ENCODE measurements at places on chromosomes 16 and 17. TPM values are rescaled to one million over a fixed set of nuclear protein-coding genes. Genes with fewer than 3 reads are reported as not detected.

- DNase-seq: peak; percentile 61
These were observed 66.8 kb downstream of the RTN4RL1 start for GRCh38 chr17:1958134-1958881.

DNA sequence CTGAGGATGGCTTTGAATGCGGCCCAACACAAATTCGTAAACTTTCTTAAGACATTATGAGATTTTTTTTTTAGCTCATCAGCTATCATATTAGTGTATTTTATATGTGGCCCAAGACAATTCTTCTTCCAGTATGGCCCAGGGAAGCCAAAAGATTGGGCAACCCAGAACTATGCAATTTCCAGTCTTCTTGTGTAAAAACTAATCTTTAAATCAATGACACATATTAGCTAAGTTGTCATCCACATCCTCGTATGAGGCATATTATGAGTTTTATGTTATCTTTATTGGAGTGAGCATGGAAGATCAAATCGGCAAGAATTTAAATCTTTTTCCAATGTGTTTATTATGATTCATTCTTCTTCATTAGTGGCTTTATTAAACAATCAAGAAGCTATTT is 198.6 kb upstream of the HSBP1 start:
- no peak for DNase-seq

DNA sequence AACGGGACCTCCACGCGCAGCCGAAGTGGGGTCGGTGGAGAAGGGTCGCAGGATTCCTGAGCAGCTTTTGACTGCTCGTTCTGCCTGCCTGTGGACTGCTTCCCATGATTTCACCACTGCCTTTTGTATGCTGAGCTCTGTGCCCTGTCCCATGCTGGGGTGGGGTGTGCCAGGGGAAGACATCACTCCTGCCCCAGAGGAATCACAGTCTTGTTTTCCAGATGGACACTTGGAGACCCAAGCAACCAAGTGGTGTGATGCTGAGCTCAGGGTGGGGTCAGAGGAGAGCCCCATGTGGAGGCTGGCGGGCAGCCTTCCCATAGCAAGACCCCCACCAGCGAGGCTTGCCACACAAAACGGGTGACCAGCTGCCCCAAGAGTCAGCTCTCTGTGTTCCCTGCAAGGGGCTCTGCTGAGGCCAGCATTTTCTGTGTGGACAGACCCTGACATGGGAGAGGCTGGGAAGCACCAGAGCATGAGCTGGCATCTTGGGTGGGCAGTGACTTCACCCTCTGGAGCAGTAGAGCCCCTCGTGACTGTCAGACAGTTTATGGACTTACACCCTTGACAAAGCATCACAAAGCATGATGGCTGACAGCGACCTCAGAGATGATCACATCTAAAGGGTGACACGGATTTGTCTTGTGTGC is 111.9 kb downstream of the GNAO1 start:
- no peak for DNase-seq

DNA sequence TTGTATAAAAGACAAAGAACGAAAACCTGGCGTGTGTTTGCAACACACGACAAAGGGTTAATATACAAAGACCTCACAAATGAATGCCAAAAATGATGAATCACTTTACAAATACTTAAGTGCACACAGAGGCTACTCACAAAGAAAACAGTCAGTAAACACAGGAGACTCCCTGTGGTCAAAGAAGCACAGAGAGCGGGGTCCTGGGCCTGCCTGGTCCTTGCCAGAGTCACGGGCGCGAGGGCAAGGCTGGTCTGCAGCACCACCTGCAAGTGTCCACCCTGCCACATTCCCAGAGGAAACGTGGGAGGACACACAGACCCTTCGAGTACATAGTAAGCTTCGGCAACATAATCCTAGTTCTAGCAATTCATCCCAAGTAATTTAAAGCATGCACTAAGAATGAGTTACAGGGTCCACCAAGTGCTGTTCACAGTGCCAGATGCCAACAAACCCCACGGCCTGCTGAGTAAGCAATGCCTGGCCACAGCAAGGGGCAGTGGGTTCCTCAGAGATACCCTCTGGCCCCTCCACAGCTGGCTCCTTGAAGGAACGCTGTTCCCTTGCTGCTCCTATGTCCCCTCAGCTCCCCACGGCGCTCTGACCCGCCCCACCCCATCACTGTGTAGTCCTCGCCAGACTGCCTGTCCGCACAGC is 24.6 kb upstream of the FAAP100 start:
- DNase-seq: no peak

DNA sequence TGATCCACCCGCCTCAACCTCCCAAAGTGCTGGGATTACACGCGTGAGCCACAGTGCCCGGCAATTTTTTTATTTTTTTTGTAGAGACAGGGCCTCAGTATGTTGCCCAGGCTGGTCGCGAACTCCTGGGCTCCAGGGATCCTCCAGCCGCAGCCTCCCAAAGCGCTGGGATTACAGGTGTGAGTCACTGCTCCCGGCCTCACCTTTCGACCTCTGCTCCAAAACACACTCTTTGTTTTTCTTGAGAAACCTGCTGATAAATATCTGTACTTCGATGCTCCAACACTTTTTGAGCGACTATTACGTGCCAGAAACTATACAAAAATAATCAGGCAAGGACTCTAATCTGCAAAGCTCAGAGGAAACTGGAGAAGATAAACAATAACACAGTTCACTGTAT is 1.0 kb downstream of the MED1 start:
- DNase-seq: no peak

DNA sequence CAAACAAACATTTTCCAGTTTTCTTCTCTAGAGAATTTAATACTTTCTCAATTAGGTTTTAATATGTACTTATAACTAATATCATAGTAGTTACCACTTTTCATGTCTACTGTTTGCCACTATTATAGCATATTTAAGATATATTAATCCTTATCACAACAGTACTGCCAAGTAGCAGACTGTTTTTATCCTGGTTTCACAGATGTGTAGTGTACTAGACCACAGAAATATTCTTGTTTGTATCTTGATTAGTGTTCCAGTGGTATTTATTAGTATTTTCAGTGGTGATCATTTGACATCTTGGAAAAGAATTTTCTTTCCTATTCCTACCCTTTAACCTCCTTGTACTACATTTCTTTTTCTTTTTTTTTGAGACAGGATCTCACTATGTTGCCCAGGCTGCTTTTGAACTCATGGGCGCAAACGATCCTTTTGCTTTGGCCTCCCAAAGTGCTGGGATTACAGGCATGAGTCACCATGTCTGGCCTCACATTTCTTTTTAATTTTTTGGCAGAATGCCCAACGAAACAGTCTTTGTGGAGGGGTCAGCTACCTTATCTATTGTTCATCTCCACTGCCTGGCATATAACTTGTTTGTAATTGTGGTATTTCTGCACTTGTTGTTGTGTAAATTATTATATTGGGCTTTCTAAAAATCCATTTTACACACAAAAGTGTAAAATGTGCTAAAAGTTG is 27.2 kb downstream of the MAP2K4 start:
- no peak for DNase-seq

DNA sequence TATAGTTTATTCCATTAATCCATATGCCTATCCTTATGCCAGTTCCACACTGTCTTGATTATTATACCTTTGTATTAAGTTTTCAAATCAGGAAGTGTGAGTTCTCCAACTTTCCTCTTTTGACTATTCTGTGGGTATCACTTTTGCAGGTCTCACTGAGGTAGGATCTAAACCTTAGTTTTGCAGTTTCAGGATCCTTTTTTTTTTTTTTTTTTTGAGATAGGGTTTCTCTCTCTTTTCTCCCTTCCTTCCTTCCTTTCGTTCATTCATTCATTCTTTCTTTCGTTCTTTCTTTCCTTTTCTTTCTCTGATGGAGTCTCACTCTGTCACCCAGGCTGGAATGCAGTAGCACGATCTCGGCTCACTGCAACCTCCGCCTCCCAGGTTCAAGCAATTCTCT is 71.6 kb downstream of the CHD9 start:
- DNase-seq: no peak

GRCh38 chr17:41785091-41785858 is 1.2 kb downstream of the JUP start:
- no peak for DNase-seq

- no peak for DNase-seq
These were observed 32.7 kb downstream of the CDK5R1 start for GRCh38 chr17:32519228-32520103.

DNA sequence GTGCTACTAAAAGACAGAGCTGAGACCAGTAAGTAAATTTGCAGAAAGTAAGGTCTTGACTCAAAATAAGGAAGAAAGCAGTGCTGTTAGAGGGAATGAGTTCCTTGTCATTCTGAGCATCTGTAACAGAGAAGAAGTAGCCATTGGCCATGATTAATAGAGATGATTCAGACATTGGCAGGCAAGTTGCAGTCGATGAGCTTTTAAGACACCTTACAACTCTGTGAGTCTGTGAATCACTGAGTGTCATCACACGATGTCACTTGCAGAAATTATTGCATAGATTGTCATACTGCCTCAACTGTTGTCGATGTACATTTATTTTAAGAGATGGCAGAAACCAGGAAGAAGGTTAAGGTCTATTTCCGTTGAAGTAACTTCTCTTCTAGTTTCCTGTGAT is 201.1 kb upstream of the CDH13 start:
- DNase-seq: no peak

DNA sequence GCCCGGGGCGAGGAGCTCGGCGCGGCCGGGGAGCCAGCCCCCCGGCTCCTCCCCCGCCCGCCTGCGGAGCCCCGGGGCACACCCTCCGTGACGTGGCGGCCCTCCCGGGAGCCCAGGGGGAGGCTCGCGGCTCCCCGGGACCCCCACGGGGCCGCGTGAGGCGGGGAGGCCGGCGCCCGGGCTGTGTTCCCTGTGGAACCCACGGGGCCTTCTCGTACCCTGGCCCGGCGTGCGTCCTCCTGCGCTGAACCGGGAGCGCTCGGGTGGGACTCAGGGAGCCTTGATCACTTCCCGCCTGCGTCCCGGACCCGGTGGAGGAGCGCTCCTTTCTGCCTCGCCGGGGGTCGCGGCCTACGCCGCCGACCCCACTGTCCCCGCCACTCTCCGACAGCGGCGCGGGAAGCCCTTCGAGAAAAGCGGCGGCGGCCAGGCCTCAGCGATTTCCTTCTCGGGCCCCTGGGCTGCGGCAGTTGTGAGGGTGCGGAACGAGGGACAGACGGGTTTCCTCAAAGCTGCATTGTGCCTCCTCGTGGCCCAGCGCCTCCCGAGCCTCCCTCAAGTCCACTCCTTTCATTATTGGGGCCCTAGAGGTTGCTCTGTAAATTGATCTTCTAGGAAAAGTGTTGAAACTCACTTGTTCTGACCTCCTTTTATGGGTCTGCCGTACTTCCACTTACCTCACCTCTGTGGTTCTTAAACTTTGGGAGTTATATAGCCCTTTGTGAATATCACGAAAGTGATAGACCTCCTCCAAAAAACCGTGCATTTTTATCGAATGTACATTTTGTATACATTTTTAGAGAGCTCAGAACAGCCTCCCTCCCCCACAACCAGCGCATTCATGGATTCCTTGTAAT is 597 bp downstream of the LIG3 start:
- peak; percentile 82 for DNase-seq

DNA sequence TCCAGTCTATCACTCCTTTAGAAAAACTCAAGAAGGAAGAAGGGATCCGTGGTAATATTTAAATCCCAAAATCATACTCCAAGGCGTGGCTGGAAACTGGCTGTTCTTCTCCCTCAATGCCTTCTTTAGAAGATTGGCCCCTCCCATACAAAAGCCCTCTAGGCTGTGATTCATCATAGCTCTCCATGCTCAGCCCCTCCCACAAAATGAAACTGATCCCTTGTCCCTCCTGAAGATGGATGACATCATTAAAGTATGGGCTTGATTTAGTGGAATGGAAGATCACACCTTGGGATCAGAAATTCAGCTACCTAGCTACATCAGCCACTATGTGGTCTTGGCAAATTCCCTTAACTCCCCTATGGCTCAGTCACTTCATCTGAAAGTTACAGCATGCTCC is 4.1 kb downstream of the GRIN2A start:
- DNase-seq: no peak

GRCh38 chr17:63275318-63275970 is 170.7 kb downstream of the CYB561 start:
- DNase-seq: no peak

DNA sequence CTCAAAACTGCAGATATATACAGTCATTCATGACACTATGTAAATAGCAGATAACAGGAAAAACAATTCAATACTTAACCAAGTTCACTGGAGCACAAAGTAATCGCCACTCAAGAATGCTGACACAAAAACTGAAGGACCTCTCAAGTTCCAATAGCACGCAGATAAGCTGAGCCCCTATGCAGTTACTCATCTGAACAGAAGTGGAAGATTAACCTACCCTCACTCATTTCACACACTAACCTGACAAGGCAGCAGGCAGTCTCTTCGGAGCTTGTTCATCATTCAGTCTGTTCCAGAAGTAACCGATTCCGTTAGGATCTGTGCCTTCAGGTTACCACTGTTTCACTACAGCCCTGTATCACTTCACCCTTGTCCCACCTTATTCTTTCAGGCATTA is 6.0 kb downstream of the HELZ start:
- no peak for DNase-seq

GRCh38 chr16:52708476-52708875 is 161.5 kb upstream of the TOX3 start:
- DNase-seq: no peak

GRCh38 chr16:53745753-53746266 is 41.9 kb downstream of the FTO start:
- DNase-seq: no peak

DNA sequence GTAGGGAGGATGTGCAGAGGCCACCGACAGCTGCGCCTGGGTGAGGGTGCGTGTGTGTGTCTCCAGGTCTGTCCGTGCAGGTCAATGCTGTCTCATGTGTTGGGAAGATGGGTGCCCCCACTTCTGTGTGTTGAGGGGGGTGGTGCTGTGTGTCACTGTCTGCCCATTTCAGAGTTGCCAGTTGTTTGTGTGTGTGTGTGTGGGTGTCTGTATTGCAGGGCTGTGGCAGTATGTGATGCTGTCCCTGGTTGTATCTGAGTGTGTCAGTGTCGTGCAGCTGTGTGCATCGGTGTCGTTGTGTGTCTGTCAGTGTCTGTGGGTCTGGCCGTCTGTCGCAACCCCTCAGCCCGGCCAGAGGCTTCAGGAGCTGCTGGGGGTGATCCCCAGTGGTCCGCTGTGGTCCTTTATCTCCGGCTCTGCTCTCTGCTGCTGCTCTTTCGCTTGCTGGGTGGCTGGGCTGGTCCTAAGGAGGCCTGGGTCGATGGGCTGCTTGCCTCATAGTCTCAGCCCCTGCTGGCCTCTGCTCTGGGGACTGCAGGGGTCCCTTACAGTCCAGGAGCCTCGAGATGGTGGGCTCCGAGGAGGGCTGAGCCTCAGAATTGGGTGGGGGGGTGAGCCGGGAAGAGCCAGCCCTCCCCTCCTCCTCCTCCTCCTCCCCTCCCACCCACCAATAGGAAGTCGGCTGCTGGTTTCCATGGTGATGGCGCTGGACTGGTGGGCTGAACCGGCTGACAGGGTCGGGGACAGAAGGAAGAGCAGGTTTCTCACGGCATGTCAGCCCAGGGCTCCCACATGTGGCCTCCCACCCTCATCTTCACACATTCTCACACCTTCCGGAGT is at the start of gene TSPOAP1:
TSPOAP1 (minus strand) TSS at position 601 of the 840 bp plus-strand sequence. CDS start 875 bp downstream, outside the sequence.
- no peak for DNase-seq

GRCh38 chr17:10622617-10623485 is 34.3 kb downstream of the MYH3 start:
- DNase-seq: no peak

Gene MYH1
- total RNA-seq: not detected

Gene MARCHF10
- total RNA-seq: not detected

Gene RAB26
- total RNA-seq: 1.4 TPM

Gene ZACN
- total RNA-seq: not detected

Gene C17orf50
- total RNA-seq: not detected

Gene HOXB13
- total RNA-seq: not detected

Gene CHP2
- total RNA-seq: not detected

Gene TNFRSF13B
- not detected for total RNA-seq

Gene SLC16A11
- total RNA-seq: 1.9 TPM

Gene NOXO1
- total RNA-seq: 0.30 TPM

Gene GLOD4
- 37.3 TPM for total RNA-seq
